ENCODE measurements at places on chromosomes 4 and X.

DNA sequence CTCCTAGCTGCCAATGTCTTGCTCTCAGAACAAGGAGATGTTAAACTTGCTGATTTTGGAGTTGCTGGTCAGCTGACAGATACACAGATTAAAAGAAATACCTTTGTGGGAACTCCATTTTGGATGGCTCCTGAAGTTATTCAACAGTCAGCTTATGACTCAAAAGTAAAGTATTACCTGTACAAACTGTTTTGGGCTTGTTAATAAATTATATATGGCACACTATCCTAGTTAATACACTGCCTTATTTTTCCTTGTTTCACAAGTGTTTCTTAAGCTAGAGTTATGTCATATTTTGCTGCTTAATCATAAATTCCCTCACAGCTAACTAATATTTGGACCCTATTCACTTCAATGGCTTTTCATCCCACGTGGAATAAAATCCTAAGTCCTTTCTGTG is 45.3 kb downstream of the STK26 start:
- no peak for DNase-seq

DNA sequence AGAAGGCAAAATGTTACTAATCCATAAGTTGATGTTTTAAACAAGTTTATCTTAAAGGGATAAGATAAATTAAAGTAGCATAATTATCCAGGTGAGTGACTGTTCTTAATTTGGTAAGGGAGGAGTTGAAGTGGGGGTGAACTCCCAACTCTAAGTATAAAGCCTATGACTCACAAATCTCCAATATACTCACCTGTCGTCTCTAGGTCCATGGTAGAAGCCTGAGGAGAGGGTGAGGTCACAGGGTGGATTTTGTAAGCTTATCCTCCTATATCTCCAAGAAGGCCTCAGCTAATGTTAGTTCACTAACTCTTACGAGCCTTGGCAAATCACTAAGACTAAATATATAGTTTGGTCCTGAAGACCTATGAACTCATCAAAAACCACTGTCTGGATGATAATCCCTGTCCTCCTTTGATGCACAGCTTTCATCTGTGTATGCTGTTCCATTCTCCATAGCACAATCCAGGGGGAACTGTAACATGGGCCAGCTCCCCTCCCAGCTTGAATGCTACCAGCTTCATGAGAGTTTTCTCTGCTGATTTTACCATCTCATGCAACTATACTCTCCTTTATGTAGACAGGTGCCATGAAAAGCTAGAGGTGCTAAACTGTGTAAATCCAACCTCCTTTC is 158.7 kb downstream of the BTC start:
- DNase-seq = no peak

- no peak for DNase-seq
Observed at GRCh38 chrX:132017431-132018185, 5.5 kb upstream of the STK26 start.

GRCh38 chr4:79413032-79413885 is 5.2 kb upstream of the GK2 start:
- no peak for DNase-seq

- no peak for DNase-seq
Observed at GRCh38 chr4:126701756-126702155, 931.0 kb upstream of the INTU start.
